ENCODE measurements at places on chromosomes 5 and 9. TPM values are rescaled to one million over a fixed set of nuclear protein-coding genes. Genes with fewer than 3 reads are reported as not detected.

Gene UQCRQ
- 227 TPM for total RNA-seq

Gene C9orf153
- total RNA-seq, result 0.56 TPM

DNA sequence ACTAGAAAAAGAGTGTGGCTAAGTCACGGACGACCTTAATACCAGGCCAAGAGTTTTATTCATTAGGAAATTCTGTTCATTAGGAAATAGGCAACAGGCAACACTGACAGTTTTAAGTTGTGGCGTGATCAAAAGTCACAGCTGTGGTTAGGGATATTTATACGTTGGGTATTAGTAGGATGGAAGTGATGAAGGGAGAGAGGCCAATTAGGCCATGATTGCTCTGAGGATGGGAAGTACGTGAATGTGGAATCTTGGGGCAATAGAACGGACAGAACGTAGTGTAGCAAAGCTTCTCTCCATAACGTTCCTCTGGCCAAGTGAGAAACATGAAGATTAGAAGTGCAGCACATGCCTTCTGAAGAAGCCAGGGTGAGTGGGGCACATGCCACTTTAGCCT, 290.1 kb upstream of the ZNF608 start:
- no peak for DNase-seq

Gene OR1J2
- not detected for total RNA-seq

- DNase-seq, result peak; percentile 14
Observed at GRCh38 chr5:100706776-100707175, 171.6 kb downstream of the FAM174A start.

DNA sequence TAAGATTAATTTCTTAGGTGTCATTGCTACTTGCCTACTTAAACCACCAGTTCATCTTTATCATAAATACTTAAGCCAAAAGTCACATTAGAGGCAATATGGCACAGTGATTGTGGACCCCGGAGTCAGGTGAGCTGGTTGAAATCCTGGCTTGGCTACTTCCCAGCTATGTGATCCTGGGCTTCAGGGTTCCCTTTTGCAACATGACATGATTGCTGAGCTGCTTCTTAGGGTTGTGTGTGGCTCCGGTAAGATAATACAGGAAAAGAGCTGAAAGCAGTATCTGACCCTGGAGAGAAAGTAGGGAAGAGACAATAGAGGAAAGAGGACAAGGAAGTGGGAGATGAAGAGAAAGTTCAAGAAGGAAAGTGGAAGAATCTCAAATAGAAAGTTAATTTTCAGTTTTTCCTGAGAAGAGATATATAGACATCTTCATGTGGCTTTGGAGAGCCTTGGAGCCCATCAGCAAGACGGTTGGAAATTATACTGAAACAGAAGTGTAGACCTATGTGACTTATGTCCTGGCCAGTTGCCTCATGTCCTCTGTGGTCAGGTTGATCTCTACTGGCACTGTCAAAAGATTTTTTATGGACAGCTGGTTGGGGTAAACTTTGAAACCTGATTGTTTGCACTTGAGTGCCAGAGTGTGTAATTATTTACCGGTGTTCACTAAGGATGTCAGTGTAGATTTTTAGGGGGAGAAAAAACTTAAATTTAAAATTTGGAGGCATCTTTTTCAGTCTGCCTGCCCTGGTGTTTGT, 93.2 kb downstream of the GHR start:
- DNase-seq, result no peak

DNA sequence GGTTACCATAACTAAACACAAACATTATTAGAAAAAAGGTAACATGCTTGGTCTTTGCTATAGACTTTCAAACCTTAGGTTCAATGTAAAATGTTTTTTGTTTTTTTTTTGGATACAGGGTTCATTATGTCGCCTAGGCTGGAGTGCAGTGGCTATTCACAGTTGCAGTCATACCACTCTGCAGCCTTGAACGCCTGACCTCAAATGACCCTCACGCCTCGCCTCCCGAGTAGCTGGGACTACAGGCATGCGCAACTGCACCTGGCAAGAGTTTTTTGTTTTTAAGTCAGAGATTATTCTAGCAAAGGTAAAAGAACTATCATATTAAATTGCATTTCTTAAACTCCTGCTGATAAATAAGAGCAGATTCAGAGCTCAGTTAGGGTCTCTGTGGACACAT, 55.1 kb upstream of the NR5A1 start:
- no peak for DNase-seq

Data from HT-29 (cell line).